ENCODE measurements at places on chromosomes 3 and 15.

DNA sequence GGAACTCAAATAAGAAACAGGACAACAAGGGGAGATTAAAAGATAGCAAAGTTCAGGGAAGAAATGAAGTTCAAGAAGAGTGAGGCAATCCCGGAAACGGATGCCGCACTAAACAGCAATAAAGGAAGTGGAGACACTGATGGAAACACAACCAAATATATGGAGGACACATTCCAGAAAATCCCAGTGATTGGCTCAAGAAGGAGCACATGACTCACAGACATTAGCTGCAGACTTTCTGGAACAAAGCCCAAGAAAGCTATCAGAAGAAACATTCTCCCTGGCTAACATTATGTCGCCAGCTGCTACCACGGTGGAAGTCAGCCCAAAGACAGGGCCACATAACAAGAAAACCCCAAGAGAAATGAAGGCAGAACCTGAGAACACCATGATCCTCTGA, 18.1 kb upstream of the VGLL4 start:
- DNase-seq = peak; percentile 78

- DNase-seq = no peak
Observed at GRCh38 chr3:131731709-131732108, 228.9 kb upstream of the MRPL3 start.

- DNase-seq = no peak
Observed at GRCh38 chr3:155640098-155640497, 104.8 kb downstream of the PLCH1 start.

- DNase-seq = no peak
Observed at GRCh38 chr3:48617559-48617958, 4.0 kb downstream of the TMEM89 start.

- DNase-seq = no peak
Observed at GRCh38 chr3:30626443-30627180, 20.2 kb downstream of the TGFBR2 start.

DNA sequence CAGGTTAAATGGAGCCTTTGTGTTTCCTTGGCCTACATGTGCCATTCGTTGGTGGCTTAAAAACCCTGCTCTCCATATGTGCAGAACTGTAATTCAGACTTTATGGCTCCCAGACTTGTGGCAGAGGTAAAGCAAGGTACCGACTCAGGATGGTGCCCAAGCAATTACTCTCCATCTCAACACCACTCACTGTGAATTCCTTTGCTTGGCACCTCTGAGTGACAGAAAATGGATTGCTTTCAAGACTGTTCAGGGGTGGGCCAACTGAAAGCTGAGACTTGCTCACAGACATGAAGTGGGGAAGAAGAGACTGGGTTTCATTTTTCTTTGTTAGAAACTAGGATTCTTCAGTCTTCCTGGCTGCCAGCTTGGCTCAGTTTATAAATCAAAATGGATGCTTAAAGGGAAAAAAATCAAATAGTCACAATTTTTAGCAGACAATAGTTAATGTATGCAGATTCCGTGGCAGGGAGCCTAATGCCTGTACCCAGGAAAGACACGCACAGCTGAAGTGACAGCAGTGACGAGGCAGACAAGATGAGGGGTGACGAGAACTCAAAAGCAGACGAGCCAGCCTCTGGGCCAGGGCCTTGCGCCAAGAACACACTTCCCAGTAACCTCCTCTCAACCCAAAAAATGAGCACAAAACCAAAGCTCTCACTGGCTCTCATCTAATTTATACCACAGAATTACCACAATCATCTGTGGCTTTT, 207.9 kb upstream of the SLC2A2 start:
- no peak for DNase-seq

DNA sequence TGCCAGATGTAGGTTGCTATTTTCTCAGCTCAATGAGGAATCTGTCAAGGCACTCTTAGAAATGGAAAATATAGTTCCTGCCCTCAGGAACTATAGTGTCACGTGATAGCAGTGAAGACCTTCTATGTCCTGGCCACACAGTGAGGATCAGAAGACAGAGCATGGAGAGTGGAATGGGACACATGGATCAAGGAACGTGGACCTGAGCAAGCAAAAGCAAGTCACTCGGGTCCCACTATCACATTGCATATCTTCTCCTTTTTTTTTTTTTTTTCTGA, 21.2 kb downstream of the SMAD3 start:
- DNase-seq = no peak

- DNase-seq = no peak
Observed at GRCh38 chr3:164352991-164353390, 725.3 kb downstream of the SI start.

DNA sequence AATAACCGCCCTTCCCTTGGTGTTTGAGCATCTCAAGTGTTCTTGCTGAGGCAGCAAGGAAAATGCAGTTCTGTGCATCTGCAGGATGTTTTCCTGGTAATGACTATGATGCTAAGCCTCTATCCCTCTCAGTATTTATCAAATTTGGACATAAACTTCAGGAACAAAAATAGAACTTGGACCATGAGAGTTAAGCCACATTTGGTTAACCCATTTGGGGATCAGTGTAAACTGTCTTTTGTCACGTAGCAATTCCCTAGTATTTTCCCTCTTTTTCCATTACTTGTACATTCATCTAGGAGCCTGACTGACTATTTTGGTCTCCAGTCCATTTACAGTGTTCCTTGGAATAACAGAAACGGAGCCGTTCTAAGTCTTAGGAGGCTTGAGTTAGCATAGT, 250.8 kb downstream of the RBMS3 start:
- DNase-seq = no peak

GRCh38 chr3:136250903-136251460, 842 bp downstream of the PCCB start:
- peak; percentile 96 for DNase-seq

DNA sequence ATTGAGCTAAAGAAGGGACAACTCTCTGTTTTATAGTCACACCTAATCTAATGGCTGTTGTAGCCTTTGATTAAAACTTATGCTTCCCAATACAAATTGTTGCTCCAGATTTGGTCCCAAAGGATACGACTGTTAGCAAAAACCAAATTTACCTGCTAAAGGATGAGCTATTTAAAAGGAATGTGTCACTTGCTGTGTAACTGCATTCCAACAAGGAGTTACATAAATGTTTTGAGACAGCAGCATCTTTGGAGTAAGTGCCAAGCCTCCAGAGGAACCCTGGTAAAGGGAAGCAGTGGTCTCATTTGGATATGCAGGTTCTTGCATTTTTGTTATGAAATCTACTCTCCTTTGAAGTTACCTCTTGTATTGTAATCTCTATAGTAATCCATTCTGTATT, 233.3 kb downstream of the THSD4 start:
- DNase-seq = no peak

GRCh38 chr3:155386919-155387318, 93.4 kb upstream of the STRIT1 start:
- DNase-seq = peak; percentile 10

DNA sequence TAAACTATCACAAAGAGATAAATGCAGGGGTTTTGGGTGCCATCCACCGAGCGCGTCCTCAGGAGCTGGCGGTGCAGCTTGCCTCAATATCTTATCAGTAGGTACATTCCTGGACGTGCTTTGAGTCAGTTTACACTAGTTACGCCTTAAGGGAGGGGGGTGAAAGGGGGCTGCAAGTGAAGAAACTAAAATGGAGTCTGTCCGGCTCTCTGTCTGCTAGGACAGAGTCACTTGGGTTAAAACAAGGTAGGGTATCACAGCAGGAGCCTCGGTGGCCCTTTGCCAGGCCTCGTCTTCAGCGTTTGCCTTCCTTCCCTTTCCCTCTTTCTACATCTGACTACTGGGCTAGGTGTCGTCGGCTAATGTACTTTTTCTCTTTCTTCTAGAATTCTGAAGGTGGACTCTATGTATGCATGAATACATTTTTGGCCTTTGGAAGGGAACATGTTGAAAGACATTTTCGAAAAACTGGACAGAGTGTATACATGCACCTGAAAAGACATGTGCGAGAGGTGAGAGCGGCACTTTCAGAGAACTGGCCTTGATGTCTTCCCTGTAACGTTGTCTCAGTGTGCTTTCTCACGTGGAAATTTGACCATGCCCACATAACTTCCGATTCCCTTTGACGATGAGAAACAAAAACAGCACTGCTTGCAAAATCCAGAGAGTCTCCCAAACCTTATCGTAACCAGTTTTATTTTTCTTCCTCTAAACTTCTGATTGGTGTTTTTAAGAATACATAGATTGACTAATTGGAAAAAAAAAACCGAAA, 28.8 kb downstream of the USP13 start:
- DNase-seq = no peak

DNA sequence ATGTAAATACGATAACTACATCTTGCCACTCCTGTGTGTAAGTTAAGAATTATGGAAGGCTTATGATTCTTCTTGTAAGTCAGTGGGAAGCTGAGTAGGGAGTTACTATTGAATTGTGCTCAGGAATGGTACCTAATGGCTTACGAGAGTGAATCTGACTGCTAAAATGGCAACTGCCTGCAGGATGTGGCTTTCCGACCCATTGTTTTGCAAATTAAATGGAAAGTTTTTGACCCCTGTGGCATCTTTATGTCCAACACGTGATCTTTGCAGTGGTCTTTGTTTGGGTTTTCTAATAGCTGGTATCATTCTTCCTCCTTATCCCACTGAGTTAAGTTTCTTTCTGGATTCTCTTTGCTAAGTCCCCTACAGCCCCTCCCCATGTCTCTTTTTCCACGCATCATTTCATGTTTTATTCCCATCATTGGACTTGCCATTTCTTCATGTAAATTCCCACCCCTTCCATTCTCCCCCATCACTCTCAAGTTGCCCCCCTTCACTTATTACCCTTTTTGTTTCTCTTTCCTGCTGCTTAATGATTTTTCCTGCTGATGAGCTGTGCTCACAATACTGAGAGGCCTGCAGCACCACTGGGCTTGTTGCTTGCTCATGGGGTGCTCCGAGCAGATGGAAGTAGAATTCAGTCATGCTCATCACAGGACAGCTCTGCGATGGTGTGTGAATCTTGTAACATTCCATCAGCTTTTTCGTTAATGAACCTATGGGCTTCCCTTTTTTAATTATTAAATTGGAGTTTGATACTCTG, 428.2 kb upstream of the IL12A start:
- DNase-seq = no peak

DNA sequence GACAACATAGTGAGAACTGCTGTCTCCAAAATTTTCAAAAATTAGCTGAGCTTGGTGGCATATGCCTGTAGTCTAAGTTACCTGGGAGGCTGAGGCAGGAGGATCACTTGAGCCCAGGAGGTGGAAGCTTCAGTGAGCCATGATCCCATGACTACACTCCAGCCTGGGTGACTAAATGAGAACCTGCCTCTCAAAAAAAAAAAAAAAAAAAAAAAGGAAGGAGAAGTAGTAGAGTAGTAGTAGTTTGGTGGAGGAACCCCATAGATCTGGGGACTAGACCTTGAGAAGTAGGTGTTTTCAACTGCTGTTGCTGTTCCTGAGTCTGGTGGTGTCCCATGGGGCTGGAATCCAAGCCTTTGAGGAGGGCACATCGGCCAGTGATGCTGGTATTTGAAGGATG, 38.4 kb upstream of the UBE2E2 start:
- DNase-seq = no peak

DNA sequence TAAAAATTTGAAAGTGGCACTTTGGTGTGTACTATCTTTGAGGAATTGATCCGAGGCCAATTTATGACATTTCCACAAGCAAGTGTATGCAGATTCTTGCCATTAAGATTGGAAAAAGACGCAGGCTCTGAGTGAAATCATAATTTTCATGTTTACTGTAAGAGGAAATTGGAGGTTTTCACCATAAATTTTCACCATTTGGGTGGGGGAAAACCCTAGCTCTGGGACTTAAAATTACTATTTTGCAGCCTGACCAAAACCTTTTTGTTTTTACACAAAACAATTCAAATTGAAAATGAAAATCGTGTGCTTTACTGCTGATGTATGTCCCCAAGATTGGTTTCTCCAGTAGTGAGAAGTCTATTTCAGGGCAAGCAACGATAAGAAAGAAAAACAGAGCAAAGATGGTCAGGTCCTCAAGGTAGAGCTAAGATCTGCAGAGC, 282.6 kb downstream of the FOXP1 start:
- DNase-seq = no peak

DNA sequence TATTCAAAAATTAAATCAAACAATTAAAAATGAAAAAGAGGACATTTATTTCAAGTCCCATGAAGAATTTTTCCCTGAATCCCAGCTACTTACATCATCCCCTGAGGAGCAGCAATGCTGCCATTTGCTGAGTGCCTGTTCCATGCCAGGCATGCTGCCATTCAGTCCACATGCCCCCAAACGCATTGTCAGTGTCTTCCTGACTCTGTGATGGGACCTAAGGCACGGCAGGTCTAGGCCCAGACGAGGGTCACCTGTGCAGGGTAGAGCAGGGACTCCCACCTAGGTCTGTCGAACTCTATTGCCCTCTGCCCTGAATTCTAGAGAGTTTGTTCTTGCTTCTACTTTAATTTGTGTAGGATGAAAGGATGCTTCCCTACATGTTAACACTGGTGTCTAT, 7.0 kb downstream of the PSTPIP1 start:
- no peak for DNase-seq

- no peak for DNase-seq
Observed at GRCh38 chr3:72303926-72304325, 519.0 kb upstream of the PROK2 start.

DNA sequence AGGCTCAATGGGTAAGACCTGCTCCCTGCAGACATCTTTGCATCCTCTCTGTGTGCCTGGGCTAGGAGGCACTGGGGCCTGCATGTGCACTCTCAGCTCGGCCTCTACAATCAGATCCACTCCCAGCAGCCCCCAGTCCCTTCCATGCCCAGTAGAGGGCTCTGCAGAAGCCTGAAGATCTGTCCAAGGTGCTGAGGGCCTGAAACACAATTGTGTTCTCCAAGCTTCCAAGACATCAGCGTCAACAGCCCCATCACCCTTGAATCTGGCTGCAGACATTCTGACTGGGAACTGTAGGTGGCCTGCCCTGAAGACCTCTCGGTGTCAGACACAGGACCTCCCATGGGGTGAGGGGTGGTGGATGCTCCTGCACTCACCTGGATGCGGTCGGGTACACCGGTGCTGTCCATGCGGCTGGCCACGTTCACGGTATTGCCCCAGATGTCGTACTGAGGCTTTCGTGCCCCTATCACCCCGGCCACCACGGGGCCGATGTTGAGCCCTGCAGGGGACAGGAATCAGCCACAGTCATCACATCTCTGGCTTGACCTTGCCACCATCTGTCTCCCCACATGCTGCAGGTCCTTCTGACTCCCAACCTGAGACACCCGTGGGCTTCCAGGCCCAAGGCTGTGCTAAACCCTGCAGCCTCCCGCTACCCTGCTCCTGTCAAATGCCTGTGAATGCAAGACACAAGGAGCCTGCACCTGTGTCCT, 84.7 kb downstream of the SEC22A start:
- DNase-seq = peak; percentile 78

All from myocyte (in vitro differentiated cells).